K562 (cell line): ENCODE measurements at places on chromosomes 1 and 21.
A peak's percentile ranks its signal among the peaks of the same experiment; 100 is the strongest.

DNA sequence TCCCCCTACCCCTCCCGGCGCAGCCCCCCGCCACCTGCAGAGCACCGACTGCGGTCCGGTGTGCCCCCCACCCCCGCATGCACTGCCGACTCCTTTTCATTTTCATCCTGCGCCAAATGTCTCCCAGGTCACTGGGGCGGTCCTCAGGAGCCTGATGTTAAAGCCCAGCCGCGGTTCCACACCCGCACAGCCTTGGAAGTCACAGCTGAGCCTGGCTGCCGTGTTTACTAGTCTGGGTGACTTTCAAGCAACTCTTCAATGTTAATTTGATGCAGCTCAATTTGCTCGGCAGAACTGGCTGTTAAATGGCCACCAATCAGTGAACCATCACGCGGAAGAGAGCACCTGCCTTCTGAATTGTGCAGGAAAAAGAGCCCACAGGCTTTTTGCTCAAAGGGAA, 27.2 kb downstream of the THAP3 start:
- DNase-seq: no peak

- DNase-seq: no peak
Observed at GRCh38 chr1:119935373-119935772, 39.1 kb upstream of the ADAM30 start.

DNA sequence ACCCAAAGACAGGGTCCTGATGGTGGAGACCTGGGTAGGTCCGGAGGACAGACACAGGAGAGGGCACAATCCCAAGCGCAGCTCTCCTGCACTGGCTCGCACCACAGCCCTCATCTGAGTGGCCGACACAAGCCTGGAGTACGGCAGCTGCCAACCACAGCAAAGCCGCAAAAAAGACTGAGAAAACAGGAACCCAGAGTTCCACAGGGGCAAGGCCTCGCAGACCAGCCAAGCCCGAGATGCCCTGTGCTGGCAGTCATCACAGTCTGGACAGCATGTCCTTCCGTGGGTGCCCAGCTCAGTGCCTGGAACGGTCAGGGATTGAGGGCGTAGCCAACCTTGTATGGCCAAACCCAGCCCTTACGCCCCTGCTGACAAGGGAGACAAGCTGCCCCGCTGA, 11.4 kb downstream of the ZBTB48 start:
- DNase-seq: no peak

- peak; percentile 63 for DNase-seq
Observed at GRCh38 chr1:26471498-26472319, 531 bp upstream of the HMGN2 start.

DNA sequence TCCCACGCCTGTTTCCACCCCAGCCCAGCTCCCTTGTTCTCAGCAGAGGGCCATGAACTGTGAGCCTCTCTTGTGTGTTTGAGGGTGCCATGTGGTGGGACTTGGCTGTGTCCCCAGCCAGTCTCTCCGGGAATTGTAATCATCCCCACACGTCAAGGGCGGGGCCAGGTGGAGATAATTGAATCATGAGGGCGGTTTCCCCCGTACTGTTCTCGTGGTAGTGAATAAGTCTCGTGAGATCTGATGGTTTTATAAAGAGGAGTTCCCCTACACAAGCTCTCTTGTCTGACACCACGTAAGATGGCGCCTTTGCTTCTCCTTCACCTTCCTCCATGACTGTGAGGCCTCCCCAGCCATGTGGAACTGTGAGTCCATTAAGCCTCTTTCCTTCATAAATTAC, 57.2 kb upstream of the COL6A2 start:
- DNase-seq: peak; percentile 42

DNA sequence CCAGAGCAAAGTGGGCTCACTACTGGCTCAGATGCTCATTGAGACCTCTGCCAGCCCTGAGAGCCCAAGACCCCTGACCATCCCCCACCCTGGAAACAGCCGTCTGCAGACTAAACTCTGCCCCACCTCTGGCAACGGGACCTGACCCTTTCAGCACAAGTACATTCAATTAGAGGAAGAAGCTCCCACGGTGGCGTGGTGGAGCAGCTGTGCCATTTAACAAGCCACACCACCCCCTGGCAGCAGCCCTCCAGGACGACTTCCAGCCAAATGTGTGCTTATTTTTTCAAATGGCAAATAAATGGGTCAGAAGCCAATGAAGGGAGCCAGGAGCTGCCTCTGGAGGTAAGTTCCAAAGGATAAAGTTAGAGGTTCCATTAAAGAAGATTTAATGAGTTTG, 226.7 kb downstream of the NPHP4 start:
- no peak for DNase-seq

DNA sequence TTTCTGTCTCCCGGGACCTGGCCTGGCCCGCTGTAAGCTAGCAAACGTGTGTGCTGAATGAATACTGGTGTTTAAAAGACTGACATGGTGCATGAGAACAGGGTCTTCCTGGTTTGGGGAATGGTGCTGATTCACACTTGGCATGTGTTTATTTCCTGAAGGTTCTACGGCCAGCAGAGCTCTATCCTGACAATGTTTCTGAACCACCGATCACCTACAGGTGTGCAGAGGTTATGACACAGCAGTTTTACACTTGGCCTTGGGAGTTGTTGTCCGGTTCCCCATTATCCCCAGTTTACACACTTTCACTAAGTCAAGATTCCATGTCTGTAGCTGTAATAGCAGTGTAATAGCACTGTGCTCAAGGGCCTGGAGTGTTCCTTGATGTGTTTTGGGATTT, 127.3 kb downstream of the ROR1 start:
- DNase-seq: no peak

- no peak for DNase-seq
Observed at GRCh38 chr1:43067977-43068751, 103.9 kb downstream of the EBNA1BP2 start.

DNA sequence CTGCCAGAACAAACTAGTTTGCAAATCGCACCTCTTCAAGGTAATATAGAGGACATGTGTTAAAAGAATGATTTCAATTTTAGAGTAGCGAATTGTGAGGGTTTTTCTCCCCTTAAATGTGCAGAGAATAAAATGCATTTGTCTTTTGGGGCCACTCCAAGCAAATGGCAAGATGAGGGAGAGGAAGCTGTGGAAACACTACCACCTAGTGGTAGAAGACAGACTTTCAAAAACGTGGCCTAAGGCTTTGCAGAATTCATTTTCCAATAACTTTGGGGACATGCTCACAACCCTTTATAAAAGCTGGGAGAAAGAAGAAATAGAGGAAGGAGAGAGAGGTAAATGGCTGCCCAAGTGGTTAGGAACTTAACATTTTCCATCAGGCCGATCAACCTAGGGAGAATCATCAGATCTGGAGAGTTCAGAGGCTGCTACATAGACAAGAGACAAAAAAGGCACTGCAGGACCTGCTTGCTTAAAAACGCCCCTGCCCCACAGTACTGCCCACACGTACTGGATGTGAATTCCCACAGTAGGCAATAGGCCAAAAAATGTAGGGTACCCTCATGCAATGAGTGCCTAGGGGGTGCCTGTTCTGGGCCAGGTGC, 15.7 kb upstream of the RCAN1 start:
- DNase-seq: peak; percentile 78

DNA sequence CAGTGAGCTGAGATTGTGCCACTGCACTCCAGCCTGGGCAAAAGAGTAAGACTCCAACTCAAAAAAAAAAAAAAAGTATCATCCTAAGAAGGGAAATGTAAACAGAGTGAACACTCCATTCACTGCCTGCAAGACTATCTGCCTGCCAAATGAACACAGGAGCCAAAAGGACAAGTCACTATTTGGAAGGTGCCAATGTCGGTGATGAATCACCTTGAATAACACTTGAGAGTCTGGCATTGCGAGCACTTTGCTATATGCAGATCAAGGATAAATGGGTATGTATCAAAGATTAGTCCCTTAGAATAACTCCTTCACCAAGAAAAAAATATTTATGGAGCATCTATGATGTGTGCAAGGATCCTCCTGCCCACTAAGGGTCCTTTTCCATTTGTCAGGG, 6.6 kb downstream of the UBR4 start:
- DNase-seq: no peak
